T-cell (primary cell): ENCODE measurements at places on chromosomes 2 and 18.

DNA sequence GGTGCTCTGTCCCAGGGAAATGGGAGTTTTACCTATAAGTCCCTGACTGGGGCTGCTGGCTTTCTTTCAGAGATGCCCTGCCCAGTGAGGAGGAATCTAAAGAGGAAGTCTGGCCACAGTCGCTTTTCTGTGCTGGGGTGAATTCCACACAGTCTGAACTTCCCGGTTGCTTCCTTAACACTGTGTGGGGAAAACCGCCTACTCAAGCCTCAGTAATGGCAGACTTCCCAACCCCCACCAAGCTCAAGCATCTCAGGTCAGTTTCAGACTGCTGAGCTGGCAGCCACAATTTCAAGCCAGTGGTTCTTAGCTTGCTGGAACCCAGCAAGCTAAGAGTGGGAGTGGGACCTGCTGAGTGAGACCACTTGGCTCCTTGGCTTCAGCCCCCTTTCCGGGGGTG lies 54.9 kb downstream of the NUP35 start:
- no peak for DNase-seq

DNA sequence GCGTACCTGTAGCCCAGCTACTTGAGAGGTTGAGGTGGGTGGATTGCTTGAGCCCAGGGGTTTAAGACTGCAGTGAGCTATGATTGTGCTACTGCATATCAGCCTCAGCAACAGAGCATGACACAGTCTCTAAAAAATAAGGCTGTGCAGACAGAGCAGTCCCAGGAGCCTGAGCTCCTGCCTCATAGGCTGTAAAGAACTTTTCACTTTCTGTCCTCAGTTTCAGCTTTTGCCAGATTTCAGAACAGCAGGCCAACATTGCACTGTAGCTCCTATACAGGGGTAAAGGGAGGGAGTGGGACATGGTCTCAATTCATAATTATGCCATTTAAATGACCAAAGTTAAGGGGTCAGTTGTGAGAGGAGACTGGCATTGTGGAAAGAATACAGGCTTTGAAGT lies 150.6 kb downstream of the GALNT1 start:
- DNase-seq = no peak

GRCh38 chr2:230219419-230220331 lies at the start of gene SP110:
Gene SP110, minus strand, starts transcription at chr2:230219984. Its CDS starts 3,057 bp downstream, at chr2:230216927.
- DNase-seq = peak; percentile 74

- no peak for DNase-seq
These were observed 392.8 kb downstream of the TRIB2 start for GRCh38 chr2:13109516-13109915.

GRCh38 chr2:159427048-159427447 lies 140.5 kb upstream of the WDSUB1 start:
- no peak for DNase-seq

GRCh38 chr18:28439870-28440269 lies 262.9 kb upstream of the CDH2 start:
- no peak for DNase-seq

- DNase-seq = no peak
These were observed 156.7 kb downstream of the QPCT start for GRCh38 chr2:37501113-37501512.

DNA sequence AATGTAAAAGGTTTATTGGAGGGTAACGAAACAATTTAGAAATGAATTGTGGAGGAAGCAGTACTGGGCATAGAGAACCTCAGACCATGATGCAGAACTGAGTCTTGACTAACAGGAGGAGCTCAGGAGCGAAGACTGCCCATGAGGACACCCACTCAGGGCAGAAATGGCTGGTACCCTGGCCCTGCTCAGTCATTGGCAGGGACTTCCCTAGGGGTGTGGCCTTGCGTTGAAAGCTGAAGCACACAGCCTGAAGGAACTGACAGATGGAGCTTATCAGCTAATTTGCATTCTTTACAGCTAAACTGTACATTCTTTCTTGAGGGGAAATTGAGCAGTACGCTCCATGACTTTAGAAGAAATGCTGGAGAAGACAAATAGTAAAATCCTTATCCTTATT lies 57.1 kb downstream of the PDK1 start:
- DNase-seq = no peak

GRCh38 chr2:178479758-178480226 lies 465 bp upstream of the PLEKHA3 start:
- no peak for DNase-seq

DNA sequence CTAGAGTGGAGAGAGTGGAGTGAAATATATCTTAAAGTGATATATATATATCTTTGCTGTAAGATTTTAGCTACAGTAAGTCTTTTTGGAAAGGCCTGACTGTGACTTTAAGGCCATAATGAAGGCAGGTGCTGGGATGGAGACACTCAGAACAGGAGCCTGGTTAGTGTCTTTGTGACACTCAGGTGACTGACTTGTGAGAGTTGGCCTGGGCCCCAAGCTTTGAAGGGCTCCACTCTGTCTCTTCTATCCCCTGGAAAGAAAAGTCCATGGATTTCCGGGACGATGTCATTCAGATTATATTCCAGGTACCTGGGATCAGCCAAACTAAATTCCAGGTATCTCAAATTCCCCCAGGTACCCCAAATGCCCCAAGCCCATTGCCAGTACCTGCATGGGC lies 276.6 kb downstream of the PDE11A start:
- no peak for DNase-seq

- no peak for DNase-seq
These were observed 379.0 kb downstream of the SETBP1 start for GRCh38 chr18:45059695-45060094.

- no peak for DNase-seq
These were observed 509 bp upstream of the CYS1 start for GRCh38 chr2:10080536-10081304.

DNA sequence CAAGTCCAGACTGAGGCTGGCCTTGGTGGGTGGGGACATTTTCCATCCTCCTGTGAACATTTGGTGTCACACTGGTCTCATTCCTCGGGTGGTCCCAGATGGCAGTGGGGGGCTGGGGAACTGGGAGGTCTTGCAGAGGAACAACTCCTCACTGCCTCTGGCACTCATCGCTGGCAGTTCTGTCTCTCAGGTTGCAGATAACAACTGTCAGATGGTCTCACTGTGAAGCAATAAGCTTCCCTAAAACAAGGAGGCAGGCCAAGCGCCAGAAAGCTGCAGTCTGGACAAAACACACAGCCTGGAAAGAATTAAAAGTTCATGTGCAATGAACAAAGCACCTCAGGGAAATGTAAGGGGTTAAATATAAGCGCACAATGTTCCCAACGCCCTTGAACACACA lies 78.1 kb downstream of the IRS1 start:
- no peak for DNase-seq

DNA sequence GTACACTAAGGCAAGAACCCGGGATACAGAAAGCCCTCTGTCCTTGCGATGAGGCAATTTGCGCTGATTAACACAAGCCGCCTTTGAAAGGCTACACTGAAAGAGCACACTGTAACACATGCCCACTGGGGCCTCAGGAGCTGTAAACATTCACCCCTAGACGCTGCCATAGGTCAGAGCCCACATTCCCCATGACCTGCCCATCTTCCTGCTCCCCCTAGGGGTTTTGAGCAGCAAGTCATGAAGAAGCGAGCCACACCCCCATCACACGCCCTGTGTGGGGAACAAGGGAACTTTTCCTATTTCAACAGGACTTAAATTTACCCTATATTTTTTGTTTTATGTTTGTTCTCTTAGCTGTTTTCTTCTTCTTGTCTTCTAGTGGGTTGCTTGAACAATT lies 47.8 kb upstream of the SLC4A10 start:
- no peak for DNase-seq

GRCh38 chr2:196167666-196168065 lies 3.7 kb downstream of the STK17B start:
- no peak for DNase-seq

DNA sequence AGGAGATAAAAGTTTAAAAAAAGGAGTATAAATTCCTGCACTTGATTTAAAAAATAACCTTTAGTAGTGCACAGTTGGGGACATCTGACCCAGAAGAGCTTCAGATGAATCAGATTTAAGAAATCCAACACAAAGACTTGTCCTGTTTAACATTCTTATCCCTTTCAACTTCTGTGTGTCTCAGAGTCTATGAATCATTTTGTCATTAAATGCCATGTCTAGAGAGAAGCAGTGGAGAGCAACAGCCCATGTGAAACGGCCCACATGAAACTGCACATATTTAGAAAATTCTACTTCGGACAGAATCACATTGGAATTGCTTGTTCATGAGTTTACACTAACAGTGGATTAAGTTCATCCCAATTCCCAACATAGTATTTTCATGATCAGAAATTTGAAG lies 278.6 kb downstream of the SLC8A1 start:
- DNase-seq = no peak

DNA sequence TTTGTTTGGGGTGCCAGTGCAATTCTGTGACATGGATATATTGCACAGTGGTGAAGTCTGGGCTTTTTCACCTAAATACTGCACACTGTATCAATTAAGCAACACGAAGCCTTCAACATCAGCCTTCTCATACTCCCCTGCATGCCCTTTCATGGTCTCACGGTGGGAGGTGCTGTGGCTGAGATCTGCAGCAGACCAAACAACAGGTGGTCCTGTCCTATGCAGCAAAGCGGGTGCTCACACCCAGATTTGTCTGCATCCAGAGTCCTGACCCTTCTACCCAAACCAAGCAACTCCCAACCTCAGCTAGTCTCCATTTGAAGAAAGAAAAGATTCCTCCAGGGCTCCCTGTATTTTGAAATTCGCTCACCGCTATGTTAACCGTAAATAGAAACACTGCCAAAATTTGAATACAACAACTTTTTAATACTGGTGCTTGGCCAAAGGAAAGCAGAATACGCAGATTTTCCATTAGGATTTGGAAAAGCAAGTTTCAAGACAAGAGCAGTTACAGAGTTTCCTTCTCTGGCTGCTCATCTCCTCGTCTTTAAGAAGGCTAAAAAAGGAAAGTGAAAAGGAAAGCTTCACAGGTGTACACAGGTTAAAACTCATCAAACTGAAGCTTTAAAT lies 34.9 kb downstream of the FAM168B start:
- no peak for DNase-seq

DNA sequence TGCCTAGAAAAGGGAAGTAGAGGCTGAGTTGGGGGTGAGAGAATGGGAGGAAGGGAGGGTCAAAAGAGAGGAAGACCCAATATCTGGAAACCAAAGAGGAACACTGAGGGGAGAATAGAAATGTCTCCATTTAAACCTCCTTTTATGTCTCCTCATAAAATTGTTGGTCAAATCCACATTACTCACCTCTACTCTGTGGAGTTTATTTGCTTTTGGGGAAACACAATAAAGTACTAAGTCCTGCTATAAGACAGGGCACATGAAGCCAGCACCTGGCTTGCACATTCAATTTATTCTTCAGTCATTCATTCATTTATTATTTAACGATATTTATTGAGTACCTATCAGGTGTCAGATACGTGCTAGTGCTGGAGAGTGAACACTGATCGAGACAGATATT lies 60.3 kb upstream of the NFE2L2 start:
- no peak for DNase-seq

- no peak for DNase-seq
These were observed 199.9 kb downstream of the BCL2 start for GRCh38 chr18:63119647-63120046.

GRCh38 chr18:63312737-63313395 lies 6.7 kb downstream of the BCL2 start:
- no peak for DNase-seq

DNA sequence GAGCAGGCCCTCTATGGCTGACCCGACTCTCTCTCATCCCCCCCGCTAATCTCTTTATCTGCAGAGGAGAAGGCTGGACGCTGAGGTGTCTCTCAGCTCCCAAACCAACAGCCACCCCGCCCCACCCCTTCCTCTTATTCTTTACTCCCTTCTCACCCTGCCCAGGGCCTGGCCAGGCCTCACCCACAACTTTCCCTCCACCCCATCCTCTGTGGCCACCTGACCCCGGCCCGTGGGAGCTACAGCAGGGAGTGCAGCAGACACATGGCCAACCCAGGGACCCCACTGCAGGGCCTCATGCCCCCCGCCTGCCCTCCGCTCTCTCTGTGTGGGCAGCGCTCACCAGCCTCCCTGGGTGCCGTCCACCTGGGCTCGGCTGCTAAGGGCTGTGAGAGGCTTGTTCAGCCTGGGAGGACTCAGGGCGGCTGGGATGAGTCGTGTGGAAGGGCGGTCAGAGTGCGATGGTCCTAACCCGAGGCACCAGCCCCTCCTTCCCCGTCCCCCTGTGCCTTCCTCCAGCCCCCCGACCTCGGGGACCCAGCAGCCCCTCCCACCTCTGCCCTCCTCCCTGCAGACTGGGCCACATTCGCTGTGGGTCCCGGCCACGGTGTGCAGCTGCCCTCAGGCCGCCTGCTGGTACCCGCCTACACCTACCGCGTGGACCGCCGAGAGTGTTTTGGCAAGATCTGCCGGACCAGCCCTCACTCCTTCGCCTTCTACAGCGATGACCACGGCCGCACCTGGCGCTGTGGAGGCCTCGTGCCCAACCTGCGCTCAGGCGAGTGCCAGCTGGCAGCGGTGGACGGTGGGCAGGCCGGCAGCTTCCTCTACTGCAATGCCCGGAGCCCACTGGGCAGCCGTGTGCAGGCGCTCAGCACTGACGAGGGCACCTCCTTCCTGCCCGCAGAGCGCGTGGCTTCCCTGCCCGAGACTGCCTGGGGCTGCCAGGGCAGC lies 6.8 kb downstream of the NEU4 start:
- no peak for DNase-seq

DNA sequence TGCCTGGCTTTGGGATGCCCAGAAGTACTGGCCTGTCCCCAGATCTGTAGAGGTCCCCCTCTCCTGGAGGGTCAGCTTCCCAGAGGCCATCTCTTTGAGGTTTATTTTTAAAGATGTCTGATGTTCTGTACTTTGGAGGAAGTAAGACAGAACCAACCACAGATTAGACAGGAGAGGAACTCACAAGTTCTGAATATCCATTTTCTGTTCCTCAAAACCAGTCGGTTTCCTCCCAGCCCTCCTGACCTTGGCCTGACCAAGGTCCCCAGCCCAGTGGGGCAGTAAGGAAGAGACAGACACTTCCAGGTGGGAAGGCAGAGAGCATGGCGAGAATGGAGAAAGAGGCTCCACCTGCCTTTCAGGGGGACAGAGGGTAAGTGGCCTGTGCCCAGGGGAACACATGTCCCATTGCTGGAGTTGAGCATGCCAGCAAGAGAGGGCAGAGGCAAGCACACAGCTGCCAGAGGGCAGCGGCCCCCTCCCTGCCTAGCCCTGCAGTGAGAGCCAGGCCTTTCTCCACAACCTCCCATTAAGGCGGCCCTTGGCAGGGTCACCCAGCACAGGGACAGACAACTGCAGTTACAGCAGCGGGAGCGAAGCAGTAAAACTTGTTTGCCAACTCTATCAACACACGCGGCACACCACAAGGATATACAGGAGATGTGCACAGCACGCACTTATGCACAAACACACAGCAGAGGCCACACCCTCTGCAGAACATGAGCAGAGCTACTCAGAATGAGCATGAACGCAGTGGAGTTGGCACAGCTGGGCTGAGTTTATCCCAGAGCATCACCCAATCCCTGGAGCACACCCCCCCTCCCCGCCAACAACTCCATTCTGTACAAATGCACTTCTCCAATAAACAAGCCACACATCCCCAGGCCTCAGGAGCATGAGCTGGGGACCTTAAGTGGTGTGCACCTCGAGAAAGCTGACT lies 18.5 kb upstream of the SEMA4C start:
- DNase-seq = no peak

DNA sequence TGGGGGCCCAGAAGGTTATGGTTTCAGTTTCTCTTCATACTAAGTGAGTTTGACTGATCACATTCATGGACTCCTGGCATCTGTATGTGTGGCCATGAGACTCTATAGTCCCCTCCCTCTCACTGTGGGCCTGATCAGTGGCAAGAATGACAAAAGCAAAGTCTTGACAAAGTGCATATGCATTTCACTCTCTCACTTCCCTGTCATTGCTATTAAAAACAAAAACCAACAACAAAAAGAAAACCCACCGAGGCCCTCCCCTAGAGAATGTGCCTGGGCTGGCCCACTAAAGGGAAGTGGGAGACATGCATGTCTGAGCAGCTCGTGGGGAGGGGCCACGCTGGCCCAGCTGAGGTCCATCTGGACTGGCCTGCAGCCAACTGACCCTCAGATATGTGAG lies 600.1 kb upstream of the RAB6C start:
- DNase-seq = no peak
